NCI-H1930 (cell line): ENCODE measurements at places on chromosomes 13 and 19.

- DNase-seq, result no peak
These were observed 12.0 kb upstream of the NANOS3 start for GRCh38 chr19:13864667-13865570.

GRCh38 chr13:24625870-24626849, 54.0 kb upstream of the ATP12A start:
- DNase-seq, result no peak

- no peak for DNase-seq
These were observed 83.4 kb upstream of the GPR183 start for GRCh38 chr13:99390601-99391000.

GRCh38 chr19:33394723-33395560, 21.4 kb downstream of the CEBPG start:
- no peak for DNase-seq

DNA sequence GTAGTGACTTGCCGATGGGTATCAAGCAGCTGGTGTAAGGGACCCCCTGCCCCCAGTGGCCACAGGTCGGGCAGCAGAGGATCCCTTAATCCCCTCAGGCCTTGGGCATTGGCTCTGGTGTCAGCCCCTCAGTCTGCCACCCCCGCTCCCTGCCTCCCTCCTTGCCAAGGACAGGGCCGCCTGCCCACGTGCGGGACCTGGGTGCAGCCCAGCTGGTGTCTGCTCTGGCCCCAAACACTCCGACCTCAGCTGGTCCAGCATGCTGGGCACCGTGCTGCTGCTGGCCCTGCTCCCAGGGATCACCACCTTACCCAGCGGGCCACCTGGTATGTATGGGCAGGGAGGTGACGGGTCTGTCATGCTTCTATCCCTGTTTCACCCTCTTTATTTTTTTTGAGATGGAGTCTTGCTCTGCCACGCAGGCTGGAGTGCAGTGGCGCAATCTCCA, at the start of gene TGFBR3L:
TSS of gene TGFBR3L (plus strand) at position 233 of the 448 bp plus-strand sequence.
- DNase-seq, result no peak

- DNase-seq, result no peak
These were observed 46.9 kb downstream of the FLT1 start for GRCh38 chr13:28447989-28448388.

GRCh38 chr19:50417111-50418081, 1.3 kb upstream of the SPIB start:
- no peak for DNase-seq

DNA sequence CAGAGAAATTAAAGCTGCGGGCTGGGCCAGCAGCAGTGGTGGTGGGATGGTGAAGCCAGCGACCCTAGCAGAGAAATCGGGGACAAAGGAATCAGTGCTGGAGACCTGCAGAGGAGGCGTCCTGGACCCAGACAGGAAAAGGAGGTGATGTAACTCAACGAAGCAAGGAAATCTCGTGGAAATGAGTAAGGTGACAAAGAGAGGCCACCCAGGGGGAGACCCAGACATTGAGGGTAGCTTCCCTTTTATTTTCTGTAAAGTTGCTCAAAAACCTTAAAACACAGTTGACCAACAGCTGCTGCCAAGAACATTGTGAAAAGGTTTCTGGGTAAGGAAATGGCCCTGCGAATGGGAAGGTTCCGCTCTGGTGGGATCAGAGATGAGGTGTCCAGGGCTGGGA, 13.3 kb upstream of the RETN start:
- no peak for DNase-seq

- no peak for DNase-seq
These were observed 13.1 kb downstream of the INSR start for GRCh38 chr19:7280940-7281666.

- peak; percentile 99 for DNase-seq
These were observed at the start of the genes PINLYP and XRCC1 for GRCh38 chr19:43575156-43575950. PINLYP (plus strand) TSS chr19:43575801; CDS start chr19:43577192, 1,391 bp downstream. XRCC1 (minus strand) TSS chr19:43575527; CDS start chr19:43575458, 69 bp downstream.

DNA sequence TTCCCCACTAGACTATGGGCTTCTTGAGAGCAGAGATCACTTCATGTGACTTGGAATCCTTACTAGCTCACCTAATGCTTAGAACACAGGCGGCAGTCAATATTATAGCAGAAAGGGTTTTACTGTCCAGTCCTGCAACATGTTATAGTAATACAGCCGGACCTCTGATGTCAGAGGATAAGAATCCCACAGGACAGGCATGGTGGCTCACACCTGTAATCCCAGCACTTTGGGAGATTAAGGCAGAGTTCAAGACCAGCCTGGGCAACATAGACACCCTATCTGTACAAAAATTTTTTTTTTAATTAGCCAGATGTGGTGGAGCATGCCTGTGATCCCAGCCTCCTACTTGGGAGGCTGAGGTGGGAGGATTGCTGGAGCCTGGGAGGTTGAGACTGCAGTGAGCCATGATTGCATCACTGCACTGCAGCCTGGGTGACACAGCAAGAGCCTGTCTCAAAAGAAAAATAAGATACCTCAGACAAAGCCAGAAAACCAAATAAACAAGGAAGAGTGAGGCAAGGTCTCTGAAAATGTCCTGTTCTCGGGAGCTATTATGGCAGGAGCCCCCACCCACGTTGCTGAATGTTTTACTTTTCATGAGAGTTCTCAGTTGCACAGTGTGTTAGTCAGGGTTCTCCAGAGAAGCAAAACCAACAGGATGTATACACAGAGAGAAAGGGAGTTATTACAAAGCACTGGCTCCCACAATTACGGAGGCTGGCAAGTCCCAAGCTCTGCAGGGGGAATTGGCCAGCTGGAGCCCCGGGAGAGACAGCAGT, 100.8 kb downstream of the UBL3 start:
- no peak for DNase-seq

- DNase-seq, result peak; percentile 23
These were observed 1.8 kb upstream of the CEACAM8 start for GRCh38 chr19:42596391-42597072.

DNA sequence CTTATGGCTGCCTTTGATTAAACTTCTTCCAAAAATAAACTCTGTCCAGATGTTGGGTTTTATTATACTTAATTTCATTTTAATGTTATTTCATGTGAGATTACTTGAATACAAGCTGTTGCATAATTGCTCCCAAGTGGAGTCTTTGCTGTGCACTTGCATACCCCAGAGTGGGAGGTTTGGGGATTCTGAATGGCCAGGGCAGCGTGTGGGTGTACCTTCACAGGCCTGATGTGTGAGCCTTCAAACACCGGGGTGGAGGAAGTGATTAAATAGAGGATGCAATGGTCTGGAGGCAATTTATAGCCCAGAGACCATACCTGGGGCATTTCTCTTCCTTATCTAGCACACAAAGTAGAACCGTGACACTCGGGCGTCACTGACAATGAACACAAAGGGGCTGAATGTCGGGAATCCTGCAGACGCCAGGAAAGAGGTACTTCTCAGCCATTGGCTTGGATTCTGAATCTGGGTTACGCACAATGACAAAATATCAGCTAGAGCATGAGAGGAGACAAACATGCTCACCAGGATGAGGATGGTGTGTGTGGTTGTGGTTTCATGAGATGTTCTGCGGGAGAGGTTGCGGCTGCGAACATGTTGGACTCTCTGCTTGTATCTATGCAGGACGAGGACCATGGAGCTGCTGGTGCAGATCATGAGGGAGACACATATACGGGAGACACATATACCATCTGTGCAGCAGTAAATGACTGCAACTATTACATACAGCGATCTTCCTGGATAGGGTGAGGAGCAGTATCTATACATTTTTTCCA, 7.1 kb upstream of the LILRA5 start:
- DNase-seq, result no peak

GRCh38 chr13:101707659-101708058, 255.2 kb downstream of the ITGBL1 start:
- DNase-seq, result no peak

DNA sequence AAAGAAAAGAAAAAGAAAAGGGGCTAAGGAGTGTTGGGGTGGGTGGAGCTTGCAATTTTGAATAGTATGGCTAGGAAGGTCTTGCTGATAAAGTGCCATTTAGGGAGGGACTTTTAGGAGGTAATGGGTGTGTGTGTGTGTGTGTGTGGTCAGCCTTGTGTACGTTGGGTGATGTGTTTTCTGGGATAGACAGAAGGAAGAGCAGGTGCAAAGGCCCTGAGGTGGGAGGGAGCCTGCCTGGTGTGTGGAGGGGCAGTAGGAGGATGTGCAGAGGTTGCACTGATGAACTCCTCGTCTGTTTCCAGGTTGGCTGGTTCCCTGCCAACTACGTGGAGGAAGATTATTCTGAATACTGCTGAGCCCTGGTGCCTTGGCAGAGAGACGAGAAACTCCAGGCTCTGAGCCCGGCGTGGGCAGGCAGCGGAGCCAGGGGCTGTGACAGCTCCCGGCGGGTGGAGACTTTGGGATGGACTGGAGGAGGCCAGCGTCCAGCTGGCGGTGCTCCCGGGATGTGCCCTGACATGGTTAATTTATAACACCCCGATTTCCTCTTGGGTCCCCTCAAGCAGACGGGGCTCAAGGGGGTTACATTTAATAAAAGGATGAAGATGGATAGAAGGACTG, 30.5 kb upstream of the ADGRE1 start:
- no peak for DNase-seq

- no peak for DNase-seq
These were observed 9.8 kb downstream of the FZR1 start for GRCh38 chr19:3515891-3516422.

GRCh38 chr19:3420244-3420755, 53.9 kb downstream of the NFIC start:
- no peak for DNase-seq

- DNase-seq, result no peak
These were observed 756.1 kb downstream of the UQCRFS1 start for GRCh38 chr19:28456708-28457320.

DNA sequence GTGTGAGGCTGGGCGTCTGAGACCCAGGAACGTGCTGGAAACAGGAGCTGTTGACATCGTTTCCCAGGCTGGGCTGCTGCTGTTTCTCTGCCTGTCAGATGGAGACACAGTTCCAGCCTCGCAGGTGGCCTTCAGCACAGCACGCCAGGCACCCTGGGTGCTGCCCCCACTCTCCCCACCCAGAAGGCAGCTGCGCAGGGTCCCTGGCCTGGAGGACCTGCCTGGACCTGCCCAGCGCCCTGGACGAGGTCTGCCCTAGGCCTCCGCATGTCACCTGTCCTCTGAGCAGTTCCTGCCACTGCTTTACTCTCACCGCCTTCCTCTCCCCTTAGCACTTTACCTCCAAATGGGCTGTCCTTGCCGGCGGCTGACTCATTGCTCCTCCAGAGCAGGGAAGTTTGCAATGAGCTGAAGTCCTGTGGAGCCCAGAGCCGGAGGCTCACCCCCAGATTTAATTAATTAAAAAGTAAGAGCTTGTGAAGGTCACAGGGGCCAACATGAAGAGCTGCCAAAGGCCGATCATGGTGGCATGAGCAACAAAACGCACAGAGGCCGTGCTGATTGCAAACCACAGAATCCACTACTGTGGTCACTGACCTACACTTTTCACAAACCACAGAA, 32.2 kb downstream of the C13orf46 start:
- DNase-seq, result no peak

GRCh38 chr13:90793261-90793820, 554.1 kb upstream of the MIR17HG start:
- DNase-seq, result no peak

- no peak for DNase-seq
These were observed 70.9 kb downstream of the TM9SF2 start for GRCh38 chr13:99572131-99572530.

DNA sequence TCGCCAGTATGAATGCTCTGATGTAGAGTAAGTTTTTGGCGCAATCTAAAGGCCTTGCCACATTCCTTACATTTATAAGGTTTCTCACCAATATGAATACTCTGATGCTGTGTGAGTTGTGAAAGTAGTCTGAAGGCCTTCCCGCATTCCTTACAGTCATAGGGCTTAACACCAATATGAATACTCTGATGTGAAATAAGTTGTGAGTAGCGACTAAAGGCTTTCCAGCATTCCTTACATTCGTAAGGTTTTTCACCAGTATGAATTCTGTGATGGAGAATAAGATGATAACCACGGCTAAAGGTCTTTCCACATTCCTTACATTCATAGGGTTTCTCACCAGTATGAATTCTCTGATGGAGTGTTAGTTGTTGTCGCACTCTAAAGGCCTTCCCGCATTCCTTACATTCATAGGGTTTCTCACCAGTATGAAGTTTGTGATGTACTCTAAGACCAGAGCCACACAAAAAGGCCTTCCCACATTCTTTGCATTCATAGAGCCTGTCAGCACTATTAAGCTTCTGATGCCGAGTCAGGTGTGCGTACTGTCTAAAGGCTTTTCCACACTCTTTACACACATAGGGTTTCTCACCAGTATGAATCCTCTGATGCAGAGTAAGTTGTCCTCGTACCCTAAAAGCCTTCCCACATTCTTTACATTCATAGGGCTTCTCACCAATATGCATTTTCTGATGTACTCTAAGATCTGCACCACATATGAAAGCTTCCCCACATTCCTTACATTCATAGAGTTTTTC, 14.1 kb upstream of the ZFP14 start:
- no peak for DNase-seq

DNA sequence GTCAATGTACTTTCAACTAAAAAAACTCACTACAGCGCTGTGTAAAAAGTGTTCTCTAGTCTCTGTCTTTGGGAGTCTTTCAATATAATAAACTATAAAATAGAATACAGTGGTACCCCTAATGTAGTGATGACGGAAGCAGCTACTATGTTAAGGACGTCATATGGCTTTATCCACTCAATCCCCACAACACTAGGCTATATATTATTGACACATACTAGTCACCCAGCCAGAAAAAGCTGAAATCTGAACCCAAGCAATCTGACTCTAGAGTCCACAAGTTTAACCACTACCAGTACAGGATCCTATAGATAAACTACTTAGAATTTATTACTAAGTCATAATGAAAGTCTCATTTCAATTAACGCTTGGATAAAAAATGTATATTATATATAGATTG, 48.3 kb downstream of the ELF1 start:
- DNase-seq, result no peak

- DNase-seq, result no peak
These were observed 77.8 kb downstream of the TSHZ3 start for GRCh38 chr19:31271306-31271911.

DNA sequence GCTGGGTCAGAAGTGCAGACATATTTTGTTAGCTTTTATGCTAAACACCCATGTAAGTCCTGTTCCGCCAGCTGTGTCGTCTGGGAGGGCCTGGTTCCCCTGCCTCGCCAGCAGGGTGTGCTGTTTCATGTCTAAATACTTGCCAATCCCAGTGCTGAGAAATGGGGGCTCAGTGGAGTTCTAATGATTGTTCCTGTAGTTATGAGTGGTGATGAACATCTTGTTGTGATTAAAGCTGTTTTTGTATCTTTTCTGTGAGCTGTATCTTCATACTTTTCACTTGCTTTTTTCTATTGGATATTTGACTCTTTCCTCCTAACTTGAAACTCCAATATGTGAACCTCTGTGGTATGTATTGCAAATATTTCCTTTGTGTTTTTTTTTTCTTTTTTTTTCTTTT, 32.7 kb downstream of the KDM4B start:
- DNase-seq, result no peak

- no peak for DNase-seq
These were observed 123.9 kb downstream of the URI1 start for GRCh38 chr19:30065680-30066606.

DNA sequence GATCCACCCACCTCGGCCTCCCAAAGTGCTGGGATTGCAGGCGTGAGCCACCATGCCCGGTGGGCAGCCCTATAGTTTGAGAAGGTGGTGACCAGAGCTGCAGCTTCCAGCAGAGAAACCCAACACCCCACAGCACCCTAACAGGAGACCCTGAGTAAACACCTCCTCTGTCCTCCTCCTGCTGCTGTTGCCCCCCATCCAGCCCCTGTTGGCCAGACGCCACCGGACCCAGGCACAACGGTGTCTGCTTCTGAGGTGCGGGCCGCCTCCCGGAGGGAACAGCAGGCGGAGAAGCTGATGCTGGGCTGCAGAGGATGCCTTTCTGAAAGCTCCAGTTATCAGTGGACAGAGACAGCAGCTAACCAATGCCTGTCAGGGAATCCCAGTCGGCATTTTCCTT, 175.5 kb downstream of the COL4A1 start:
- DNase-seq, result no peak
